Neural crest cell (in vitro differentiated cells): ENCODE measurements at places on chromosomes 4 and X.
A peak's percentile ranks its signal among the peaks of the same experiment; 100 is the strongest.

GRCh38 chr4:44662623-44663005 is 11.2 kb upstream of the YIPF7 start:
- no peak for DNase-seq

DNA sequence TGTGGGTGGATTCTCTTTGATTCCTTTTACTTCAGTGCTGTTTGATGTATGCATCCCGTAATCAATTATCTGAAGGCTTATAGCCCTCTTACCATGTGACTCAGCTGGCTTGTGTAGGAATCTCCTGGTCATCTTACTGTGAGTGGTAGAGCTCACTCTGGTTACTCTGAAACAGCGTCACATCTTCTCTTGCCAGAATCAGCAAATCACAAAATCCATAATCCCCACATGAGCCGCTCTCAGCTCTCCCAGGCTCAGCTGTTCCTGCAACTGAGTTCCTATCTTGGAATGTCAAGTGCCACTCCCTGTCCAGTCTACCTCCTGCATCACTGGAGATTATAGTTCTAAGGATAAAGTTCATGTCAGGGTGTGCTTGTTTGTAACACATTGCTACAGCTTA is 278.0 kb downstream of the FBXO8 start:
- no peak for DNase-seq

- no peak for DNase-seq
Measured at GRCh38 chrX:120365320-120365719, 3.4 kb downstream of the ATP1B4 start.

- DNase-seq = no peak
Measured at GRCh38 chr4:45688341-45688740, 435.5 kb downstream of the GABRG1 start.

DNA sequence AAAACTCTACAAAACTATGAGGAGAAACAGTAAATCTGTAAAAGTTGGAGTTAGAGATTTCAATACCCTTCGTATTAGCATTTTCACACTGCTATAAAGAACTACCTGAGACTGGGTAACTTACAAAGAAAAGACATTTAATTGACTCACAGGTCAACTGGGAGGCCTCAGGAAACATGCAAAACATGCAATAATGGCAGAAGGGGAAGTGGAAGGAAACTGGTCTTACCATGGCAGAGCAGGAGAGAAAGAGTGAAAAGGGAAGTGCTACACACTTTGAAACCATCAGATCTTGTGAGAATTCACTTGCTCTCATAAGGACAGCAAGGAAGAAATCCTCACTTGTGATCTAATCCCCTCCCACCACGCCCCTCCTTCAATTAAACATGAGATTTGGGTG is 949.9 kb downstream of the TECRL start:
- no peak for DNase-seq

- no peak for DNase-seq
Measured at GRCh38 chr4:89056292-89056952, 563 bp downstream of the FAM13A start.

DNA sequence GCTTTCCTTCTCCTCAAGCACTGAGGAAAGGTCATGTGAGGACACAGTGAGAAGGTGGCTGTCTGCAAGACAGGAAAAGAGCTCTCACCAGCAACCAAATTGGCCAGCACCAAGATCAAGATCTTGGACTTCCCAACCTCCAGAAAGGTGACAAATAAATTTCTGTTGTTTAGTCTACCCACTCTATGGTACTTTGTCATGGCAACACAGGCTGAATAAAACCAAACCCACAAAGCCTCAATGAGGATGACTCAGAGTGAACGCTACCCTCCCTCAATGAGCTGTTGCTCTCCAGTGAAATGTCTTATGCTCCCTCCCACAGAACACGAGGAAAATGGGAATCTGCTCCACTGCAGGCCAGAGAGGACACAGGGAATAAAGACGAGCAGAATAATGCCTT is 244.1 kb downstream of the RAB28 start:
- DNase-seq = no peak

DNA sequence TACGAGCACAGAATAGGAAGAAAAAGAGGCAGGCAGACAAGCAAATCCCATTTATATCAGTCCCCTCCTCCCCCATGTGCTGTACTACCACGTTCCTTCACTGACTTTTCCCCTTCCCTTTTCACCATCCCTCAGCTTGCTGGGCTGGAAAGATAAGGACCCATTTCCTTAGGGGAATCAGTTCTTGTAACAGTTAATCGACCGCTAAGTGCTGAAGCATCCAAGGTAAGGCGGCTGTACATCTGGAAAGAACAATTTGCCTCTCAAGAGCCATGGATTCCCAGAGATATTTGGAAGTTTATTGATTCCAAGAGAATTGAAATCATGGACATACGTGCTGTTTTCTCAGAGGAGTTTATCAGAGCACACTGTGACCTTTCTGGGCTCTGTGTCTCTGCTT is 1688.0 kb downstream of the STIM2 start:
- DNase-seq = no peak

DNA sequence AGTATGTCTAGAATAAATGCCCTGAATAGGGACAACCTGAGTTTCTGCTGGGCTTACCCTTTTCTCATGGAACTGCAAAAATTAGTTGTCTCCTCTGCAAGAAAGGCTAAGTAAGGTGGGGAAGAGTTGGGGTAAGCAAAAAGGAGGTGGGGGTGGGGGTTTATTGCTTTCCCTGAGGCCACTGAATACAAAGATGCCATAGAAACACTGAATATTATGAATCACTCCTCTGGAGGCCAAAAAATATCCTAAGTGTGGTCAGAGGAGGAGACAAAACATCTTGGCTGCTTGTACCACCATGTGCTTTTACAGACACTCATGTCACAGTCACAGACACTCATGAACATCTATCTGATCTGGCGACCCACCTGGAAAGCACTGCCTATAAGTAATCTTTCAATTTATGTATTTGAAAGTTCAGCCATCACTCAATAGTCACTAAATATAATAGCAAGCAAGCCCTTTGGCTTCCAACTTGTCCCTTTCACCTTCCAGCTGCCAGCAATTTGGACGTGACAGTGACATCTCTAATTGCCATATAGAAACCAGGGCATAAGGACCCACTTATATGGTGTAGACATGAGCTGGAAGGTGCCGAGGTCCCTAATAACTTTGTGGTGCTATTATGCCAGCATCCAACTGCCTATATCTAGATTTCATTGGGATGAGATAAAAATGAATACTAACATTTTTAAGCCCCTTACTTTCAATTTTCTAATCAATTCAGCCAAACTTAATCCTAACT is 122.7 kb upstream of the CBR4 start:
- no peak for DNase-seq

GRCh38 chr4:37737466-37737865 is 51.3 kb upstream of the RELL1 start:
- no peak for DNase-seq

GRCh38 chrX:11758400-11759171 is 549 bp downstream of the MSL3 start:
- peak; percentile 74 for DNase-seq

GRCh38 chr4:143270256-143270838 is 66.3 kb upstream of the GAB1 start:
- no peak for DNase-seq

GRCh38 chrX:14673764-14674163 is 144.4 kb downstream of the GLRA2 start:
- no peak for DNase-seq

GRCh38 chr4:163592212-163592611 is 97.7 kb downstream of the TMA16 start:
- DNase-seq = no peak

- no peak for DNase-seq
Measured at GRCh38 chr4:177862541-177863176, 420.4 kb upstream of the AGA start.

- no peak for DNase-seq
Measured at GRCh38 chr4:105186701-105187161, 40.1 kb downstream of the TET2 start.

DNA sequence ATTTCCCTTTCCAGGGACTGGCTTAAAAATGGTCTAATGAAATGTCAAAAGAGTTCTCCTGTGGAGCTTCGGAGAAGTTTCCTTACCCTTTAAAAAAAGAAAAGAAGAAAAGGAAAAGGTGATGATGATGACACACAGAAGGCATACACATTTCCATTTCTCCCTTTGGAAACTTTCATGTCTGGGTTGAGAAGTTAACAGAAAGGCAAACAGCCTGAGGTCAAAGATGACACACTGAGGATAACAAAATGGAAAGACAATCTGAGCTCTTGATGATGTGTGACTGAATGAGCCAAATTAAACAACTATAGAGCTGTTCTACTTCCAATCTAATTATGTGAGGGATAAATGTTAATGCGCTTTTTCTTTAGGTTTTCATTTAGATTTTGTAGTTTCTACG is 32.2 kb downstream of the NFXL1 start:
- no peak for DNase-seq

GRCh38 chr4:186081202-186081807 is 12.3 kb downstream of the TLR3 start:
- DNase-seq = no peak

DNA sequence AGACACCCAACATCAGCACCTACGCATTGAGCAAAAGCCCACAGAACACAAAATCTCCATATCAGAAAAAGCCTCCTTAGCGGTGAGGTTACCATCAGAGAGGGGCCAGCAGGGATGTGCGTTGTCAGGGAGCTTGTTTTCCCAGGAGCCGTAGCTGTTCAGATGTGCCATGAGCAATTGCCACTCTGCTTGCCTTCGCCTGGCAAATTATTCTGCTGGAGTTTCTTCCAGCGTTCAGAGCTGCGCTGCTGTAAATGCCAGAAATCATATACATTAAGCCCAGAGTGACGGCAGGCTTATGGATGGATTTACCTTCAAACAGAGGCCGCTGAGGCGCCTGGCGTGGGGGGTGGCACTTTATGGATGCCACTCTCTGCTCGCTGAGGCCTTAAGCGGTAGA is 632.3 kb downstream of the BCOR start:
- DNase-seq = no peak

DNA sequence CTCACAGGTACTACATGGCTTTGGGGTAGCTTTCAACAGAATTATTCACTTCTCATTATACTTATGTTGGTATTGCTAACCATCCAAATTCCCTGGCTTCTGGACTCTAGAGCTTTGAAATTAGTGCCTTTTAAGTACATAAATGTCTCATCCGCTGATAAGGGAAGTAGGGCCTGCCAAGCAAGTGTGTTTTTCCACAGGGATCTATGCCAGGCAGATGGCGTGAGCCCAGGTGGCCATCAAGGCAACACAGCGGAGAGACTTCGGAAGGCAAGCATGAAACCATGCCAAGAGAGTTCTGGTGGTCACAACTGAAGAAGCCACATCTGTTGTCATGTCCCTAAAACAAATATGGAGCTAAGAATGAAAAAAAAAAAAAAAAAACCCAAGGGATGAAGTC is 503.1 kb upstream of the LCORL start:
- no peak for DNase-seq

- DNase-seq = no peak
Measured at GRCh38 chrX:9913146-9913433, 54.1 kb upstream of the CLDN34 start.

DNA sequence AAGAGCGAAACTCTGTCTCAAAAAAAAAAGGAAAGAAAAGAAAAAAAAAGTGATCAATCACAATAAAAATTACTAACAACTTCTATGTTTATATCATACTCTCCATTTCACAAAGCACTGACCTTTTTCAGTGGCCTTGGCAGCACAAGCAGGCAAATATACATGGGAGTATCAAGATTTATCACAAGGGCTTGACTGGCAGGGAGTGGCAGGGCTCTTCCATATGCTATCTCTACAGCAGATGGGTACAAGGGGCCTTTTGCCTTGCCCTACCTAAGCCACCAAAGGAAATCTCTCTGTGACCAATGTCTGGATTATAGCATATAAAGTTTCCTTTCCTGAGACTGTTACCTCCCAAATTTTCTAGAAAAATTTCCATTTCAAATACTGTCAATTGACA is 24.4 kb downstream of the TSPAN5 start:
- no peak for DNase-seq

DNA sequence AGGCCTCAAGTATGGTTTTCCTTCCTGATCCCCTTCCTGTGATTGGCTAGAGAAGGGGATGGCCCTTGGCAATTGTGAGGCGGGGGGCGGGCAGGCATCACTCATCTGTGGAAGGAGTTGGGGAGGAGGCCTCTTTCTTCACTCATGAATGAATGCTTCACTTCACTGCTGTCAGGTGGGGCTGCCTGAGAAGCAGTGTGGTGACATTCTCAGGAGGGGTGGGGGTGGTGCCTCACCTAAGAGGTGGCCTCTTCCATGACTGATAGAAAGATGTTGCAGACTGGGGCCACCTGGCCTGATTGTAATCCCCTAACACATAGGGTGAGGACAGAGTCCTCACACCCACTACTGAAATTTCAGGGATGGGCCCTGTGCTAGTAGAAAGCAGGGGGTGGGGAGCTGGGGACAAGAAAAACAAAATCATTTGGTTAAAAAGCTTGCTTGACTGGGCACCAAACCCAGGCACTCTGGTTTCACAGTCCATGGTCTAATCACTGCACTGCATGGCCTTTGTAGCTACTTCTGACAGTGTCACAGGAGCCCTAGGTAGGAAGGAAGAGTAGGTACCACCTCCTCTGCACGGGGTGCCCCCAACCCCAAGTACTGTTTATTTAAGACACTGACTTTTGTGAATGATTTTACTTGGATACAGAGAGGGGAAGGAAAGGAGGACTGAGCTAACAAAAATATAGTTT is 5.6 kb upstream of the HOPX start:
- no peak for DNase-seq

DNA sequence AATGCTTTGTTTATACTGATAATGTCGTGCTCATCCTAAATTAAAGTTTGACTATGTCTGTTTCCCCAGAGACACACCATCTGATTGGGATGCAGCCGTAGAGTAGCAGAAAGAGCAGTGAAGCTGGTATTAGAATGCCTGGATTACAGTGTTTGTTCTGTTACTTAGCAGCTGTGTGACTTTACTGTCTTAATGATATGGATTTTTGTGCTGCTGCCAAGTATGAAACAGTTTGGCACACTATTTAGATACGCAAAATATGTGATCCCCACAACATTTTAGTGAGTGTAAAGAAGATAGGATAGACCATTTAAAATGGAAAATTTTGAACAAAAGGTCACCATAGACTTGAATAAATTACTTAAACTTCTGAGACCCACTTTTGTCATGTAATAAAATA is 1.2 kb upstream of the CHIC1 start:
- no peak for DNase-seq

- no peak for DNase-seq
Measured at GRCh38 chrX:3748052-3748559, 34.7 kb upstream of the PRKX start.

DNA sequence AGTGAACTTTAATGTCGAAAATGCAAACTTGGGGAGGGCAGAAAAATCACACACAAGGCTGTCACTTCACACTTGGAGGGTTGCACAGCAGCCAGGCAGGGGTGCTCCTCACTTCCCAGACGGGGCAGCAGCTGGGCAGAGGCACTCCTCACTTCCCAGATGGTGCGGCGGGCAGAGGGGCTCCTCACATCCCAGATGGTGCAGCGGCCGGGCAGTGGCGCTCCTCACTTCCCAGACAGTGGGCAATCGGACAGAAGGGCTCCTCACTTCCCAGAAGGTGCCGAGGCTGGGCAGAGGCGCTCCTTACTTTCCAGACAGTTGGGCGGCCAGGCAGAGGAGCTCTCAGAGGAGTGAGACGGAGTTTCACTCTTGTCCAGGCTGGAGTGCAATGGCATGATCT is 90.6 kb downstream of the HMGB3 start:
- DNase-seq = no peak

DNA sequence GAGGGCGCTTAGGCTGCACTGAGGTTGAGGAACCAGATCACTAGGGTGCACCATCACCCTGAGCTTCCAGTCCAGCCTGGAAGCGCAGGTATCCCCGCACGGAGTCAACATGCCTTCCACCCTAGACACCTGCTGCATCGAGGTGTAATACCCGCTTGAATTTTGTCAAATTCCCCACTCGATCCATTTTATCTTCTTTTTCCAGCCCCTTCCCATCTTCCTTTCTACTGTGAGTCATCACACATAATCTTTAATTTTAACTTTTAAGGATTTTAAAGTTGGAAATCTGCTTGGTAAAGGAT is 821 bp downstream of the PLK4 start:
- no peak for DNase-seq
